ENCODE measurements at places on chromosomes 6 and 20. TPM values are rescaled to one million over a fixed set of nuclear protein-coding genes. Genes with fewer than 3 reads are reported as not detected.

DNA sequence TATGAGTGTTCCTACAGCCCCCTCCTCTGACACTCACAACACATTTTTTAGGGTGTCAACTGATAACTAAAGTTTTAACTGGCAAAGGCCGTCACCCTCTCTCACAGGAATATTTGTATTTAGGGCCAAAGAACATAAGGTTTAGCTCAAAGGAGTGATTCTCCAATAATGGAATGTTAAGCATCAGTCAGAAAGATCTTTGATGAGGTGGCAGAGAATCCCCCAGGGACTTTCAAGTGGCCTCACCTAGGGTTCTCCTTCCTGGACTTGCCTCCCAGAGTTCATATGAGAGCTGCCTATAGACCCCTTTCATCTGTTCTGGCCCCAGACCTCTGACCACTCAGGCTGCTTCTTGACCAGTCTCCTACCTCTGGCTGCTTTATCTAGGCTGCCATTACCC is 7.4 kb upstream of the SCUBE3 start:
- no peak for DNase-seq

DNA sequence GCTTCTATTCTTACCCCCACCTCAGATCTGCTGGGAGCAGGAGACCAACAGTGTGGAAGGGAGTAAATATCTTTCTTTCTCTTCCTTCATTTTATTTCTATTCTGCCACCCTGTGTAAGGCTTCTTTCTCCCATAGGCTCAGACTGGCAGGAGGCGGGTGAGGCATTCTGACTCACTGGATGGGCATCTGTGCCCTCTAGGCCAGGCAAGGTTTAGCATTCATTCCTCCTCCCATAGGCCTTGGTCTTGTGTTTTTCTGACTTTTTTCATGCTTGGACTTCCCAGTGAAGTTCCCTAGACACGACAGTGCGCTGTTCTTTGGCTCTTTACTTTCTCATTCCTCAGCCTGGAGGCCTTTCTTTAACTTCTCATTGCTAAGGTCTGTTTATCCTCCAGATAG is 235.2 kb downstream of the SYNE1 start:
- DNase-seq, result no peak

PRR18 gene
- total RNA-seq, result not detected

LPIN3 gene
- 18.6 TPM for total RNA-seq

DNA sequence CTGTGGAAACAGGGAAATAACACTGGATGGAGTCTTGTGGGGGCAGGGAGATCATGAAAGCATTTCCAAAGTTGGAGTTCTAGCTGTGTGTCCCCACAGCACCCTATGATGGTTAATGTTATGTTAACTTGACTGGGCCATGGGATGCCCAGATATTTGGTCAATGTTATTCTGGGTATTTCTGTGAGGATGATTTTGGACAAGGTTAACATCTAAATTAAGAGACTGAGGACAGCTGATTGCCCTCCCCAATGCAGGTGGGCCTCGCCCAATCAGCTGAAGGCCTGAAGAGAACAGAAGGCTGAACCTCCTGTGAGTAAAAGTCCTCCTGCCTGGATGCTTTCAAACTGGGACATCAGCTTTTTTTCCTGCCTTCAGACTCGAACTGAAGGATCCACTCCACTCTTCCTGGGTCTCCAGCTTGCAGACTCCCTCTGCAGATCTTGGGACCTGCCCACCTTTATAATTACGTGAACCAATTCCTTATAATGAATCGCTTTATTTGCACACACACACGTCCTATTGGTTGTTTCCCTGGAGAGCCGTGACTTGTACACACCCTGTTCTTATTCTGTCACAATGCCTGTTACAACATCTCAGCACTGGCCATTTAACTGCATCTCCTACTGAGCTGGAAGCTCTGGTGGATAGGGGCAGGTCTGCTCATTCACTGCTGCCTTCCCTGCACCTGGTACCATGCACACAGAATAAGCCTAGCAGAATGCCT is 99.5 kb upstream of the IYD start:
- no peak for DNase-seq

TNFRSF6B gene
- total RNA-seq, result 0.32 TPM

SAMD10 gene
- 6.0 TPM for total RNA-seq

DNA sequence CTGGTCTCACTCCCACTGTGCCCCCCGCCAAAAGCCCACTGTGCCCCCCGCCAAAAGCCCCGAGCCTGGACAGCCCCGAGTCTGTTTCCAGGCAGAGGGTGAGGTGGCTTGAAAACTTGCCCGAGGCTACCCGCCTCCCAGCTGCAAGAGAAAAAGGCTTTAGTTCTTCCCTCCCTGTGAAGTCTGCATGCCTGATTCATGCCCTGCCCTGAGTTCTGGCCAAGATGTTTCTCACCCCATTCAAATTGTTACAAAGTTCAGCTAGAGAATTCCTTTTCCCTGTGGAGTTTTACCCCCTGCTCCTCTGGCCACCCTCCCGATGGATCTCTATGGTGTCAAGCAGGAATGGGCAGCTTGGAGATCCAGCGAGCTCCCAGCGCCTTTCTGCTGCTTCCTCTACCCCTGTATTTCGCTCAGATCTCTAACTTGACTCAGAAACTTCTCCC is 298.8 kb upstream of the MAP3K7 start:
- no peak for DNase-seq

TMEM63B gene
- total RNA-seq, result 46.3 TPM

GRCh38 chr6:14706378-14706929 is 539.4 kb upstream of the JARID2 start:
- DNase-seq, result peak; percentile 55

OPRM1 gene
- not detected for total RNA-seq

DNA sequence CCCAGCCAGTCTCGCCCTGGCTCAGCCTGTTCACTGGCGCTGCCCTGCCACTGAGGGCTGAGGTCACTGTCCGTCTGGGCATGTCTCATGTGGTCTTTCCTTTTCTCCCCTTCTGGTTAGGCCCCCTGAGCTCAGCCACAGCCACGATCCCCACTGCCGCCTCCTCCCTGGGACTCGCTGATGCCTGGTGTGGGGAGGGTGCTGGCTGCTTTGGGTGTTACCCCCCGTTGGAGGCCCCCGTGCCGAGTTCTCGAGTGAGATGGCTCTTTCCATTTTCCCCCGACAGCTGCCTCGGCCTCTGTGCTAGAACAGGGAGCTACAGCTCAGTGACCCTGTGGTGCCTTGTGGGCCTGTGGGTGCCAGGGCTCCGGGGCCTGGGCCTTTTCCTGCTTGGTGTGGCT is 14.9 kb upstream of the TCFL5 start:
- no peak for DNase-seq

GRCh38 chr20:60048634-60049521 is 90.7 kb downstream of the CDH26 start:
- no peak for DNase-seq

GRCh38 chr20:34706912-34707784 is 3.0 kb downstream of the TP53INP2 start:
- no peak for DNase-seq

DNA sequence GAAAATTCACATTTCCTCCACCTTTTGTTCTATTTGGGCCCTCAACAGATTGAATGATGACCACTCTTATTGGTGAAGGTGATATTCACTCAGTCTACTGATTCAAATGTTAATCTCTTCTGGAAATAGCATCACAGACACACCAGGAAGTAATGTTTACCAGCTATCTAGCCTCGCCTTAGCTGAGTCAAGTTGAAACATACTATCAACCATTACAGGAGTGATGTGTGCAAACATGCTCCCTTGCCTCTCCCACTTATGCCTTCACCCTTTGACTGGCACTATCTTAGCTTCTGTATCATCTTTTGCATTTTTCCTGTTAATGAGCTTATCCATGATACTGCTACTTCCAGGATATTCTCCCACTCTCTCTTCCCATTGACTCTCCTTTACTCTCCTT is 191.9 kb downstream of the CENPW start:
- DNase-seq, result no peak
